Nephron progenitor cell (in vitro differentiated cells): ENCODE measurements at places on chromosomes 11 and 22.
A peak's percentile ranks its signal among the peaks of the same experiment; 100 is the strongest.

GRCh38 chr11:41245184-41245583 is 214.3 kb downstream of the LRRC4C start:
- no peak for DNase-seq

GRCh38 chr11:92556431-92556830 is 331.8 kb downstream of the FAT3 start:
- DNase-seq: peak; percentile 36

- DNase-seq: no peak
These were observed 2.9 kb upstream of the MTFP1 start for GRCh38 chr22:30422481-30423300.

- no peak for DNase-seq
These were observed 39.3 kb downstream of the PDGFB start for GRCh38 chr22:39205344-39206021.

DNA sequence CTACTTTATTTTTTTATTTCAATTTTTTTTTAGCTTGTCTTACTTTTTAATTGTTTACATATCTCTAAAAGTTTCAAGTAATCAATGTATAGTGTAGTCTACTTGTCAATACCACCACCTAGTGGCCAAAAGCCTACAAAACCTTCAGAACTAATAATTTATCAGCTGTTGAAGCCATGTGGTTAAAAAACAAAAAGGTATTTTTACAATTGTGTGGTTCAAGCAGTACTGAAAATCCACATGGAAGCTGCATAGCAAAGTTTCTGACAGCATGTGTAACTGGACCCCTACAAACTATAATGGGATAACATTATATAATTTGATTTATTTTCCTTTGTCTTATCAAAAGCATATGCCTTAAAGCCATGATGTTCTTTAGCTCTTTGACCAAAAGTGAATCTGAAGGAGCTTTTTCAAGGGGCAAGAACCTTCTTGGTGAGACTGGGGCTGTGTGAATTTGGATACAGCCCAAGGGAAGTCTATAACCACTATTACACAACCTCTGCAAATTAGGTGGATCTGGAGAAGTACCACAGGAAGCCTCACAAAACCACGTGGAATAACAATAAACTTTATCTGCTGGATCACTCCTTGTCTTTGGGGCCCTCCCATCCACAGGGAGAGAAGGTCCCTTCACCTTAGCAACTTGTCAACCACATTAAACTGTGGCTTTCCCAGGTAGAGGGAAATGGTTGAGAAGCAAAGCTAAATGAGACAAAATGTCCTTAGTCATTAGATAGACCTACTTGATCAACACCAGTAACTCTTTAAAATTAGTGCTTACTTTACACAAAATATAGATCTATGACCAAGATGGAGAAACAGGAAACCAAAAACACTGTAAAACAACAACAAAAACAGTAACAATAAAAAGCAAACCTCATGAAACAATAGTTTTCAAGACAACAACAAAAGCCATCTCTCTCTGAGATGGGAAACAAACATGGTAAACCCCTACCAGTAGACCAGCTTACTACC is 9.9 kb downstream of the NARS2 start:
- peak; percentile 15 for DNase-seq
